ENCODE measurements at places on chromosomes 11 and 22.

- no peak for DNase-seq
These were observed 11.5 kb downstream of the ZNF74 start for GRCh38 chr22:20405291-20405930.

GRCh38 chr22:30858976-30859713 is 109.4 kb downstream of the MORC2 start:
- DNase-seq = no peak

GRCh38 chr11:94926698-94927237 is 46.6 kb downstream of the CWC15 start:
- DNase-seq = no peak

GRCh38 chr22:42742940-42743339 is 22.3 kb upstream of the A4GALT start:
- no peak for DNase-seq

Measured in stimulated activated CD4-positive, alpha-beta T cell treated with anti-CD3 and anti-CD28 coated beads, Interleukin-1b, Interleukin-23, amount 100 ng/mL, for 1 hour (primary cell).